ENCODE measurements at places on chromosomes 4 and X.

- no peak for DNase-seq
Measured at GRCh38 chr4:7595934-7596461, 161.3 kb upstream of the PSAPL1 start.

GRCh38 chr4:74018771-74019170 lies 19.7 kb downstream of the CXCL3 start:
- DNase-seq = no peak

- DNase-seq = no peak
Measured at GRCh38 chrX:16754019-16754418, 32.2 kb upstream of the TXLNG start.

DNA sequence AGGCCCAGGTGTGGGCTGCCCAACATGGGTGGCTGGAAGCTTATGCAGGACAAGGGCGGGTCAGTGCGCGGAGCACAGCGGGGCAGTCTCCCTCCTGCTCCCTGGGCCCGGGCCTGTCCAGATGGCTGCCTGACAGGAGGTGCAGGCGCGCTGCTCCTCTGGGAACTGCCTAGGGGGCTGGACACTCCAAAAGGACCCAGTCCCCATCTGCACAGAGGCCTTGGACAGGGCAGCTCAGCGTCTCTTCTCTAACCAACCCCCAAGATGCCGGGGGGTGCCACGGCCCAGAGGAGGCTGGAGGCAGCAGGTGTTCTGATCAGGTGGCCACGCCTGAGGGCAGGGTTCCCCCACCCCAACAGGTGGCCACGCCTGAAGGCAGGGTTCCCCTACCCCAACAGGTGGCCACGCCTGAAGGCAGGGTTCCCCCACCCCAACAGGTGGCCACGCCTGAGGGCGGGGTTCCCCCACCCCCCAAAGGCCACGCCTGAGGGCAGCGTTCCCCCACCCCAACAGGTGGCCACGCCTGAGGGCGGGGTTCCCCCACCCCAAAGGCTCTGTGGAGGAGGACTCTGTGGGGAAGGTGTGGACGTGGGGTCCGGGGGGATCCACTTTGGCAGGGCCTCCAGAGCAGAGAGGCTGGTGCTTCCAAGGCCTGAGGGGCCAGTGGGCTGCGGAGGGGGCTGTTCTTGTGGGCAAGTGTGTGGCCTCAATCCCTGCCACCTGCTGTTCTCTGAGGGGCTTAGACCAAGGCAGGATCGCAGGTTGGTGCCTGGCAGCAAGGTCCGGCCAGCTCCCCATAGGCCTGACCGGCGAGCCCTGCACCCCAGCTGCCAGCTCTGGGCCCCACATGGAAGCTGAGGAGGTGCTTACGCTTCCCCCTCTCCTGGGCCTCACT lies 36.1 kb downstream of the CPLX1 start:
- DNase-seq = no peak

- no peak for DNase-seq
Measured at GRCh38 chr4:7168106-7168505, 24.2 kb upstream of the SORCS2 start.

GRCh38 chr4:16686195-16686594 lies 212.2 kb downstream of the LDB2 start:
- no peak for DNase-seq

DNA sequence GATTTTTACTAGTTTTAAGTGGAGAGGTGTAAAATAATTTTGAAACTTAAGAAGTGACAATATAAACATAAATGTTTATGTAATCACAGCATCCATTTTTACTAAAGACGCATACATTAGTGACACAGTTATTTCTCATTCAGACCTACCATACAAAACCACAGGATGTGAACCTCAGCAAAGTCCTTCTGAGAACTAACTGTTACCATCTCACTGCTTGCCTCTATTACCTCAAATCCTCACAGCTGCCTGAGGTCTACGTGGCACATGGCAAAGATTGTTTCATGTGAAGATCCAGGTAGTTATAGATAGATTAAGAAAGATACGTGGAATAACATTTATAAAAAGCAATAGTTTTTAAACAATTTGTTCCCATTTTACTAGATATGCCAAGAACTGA lies 189.0 kb downstream of the SLITRK2 start:
- no peak for DNase-seq

DNA sequence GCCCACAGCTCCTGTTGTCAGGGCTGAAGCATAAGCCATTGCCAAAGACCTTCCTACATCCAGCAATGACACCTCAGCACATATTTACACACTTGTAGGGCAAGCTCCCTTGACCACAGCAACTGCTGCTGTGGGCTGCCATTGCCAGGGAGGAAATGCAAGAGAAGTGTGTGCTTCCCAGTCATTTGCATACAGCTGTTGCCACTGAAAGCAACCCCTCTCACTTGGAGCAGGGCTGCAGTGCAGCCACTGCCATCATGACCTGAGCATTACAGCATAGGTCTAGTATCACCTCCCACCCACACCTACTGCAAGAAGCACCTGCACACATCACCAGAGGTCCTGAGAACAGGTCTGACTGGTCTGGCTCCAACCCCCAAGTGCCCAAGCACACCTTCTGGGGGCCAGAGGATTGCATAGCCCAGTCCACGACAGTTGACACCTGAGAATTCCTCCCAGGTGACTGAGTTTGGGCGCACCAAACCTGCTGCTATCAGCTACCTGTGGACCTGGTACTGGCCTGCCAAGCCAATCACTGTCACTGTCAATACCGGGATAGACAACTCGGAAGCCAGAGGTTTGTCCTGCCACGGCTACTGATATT lies 636.5 kb upstream of the SLIT2 start:
- no peak for DNase-seq

DNA sequence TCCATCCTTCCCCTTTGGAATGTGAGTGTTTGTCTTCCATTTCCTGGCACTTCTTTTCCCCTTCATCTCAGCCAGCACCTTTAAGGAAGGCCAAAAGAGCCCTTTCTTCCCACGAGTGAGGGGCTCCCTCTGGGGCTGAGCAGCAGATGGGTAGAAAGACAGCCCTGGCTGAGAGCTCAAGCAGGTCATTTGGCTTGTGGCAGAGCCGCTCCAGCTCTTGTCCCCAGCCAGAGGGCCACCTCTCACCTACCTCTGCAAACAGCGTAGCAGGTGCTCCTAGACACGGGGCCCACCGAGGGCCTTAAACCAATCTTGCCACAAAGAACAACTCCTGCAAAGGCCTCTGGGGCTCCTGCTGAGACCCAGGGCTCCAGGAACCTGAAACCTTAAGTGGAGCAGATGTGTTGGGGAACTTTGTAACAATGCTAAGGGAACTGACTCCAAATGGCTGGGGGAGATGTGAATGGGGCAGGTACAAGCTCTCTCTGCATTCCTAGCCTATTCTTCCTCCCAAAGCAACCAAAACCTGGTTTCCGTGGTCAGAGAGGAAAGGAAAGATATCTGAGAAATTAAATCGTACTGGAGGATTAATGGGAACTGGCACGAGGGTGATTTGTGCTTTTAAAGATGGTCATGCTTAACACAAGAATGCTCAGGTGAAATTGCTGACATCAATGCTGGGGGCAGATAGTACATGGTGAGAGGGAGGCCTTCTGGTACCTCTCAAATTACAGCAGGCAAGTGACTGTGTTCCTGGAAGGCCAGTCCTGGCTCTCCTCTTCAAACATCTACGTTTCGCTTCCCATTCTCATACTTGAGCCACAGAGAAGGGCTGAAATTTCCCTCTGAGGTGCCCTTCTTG lies 27.0 kb downstream of the TFDP3 start:
- no peak for DNase-seq

GRCh38 chr4:183073838-183074145 lies 25.3 kb upstream of the WWC2 start:
- no peak for DNase-seq

DNA sequence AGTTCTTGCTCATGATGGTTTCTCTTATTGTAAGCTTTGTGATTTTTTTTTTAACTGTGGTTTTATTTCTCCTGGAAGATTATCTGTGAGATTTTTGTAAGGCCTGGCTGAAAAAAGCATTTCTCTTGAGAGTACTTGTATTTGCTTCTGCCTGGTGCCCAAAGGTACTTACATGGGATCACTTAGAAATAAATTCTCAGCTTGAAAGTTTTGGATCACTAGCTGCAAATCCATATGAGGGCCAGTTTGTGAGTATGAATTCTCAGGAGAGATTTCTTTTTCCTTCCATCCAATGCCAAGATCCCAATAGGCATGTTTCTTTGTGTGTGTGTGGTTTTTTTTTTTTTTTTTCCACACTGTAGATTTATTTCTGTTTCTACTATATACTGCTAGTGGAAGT lies 1884.7 kb upstream of the PCDH7 start:
- DNase-seq = no peak

DNA sequence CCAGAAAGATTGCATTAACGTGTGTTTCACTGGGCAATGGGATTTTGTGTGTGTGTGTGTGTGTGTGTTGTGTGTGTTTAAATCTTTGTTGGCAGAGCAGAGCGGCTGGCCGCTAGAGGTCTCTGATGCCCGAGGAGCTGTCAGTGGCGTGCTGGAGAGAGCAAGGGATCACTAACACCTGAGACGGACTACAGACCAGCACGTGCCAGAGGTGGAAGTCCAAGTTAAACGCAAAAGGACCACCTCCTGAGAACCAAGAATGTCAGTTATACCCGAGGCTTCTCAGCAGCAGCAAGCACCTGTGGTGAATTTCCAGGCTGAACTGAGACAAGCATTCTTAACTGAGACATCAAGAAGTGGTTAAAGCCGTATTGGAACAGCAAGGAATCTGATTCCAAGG lies 9.0 kb upstream of the SLC25A14 start:
- DNase-seq = peak; percentile 47

- DNase-seq = no peak
Measured at GRCh38 chr4:128528793-128529553, 241.4 kb upstream of the PGRMC2 start.
